Cerebellar cortex (tissue), 1 donor: ENCODE measurements at places on chromosomes 7 and 10.

GRCh38 chr7:40000734-40001315 lies 50.8 kb downstream of the CDK13 start:
- DNase-seq = no peak

- no peak for DNase-seq
Observed at GRCh38 chr7:91946549-91946948, 5.9 kb downstream of the AKAP9 start.

DNA sequence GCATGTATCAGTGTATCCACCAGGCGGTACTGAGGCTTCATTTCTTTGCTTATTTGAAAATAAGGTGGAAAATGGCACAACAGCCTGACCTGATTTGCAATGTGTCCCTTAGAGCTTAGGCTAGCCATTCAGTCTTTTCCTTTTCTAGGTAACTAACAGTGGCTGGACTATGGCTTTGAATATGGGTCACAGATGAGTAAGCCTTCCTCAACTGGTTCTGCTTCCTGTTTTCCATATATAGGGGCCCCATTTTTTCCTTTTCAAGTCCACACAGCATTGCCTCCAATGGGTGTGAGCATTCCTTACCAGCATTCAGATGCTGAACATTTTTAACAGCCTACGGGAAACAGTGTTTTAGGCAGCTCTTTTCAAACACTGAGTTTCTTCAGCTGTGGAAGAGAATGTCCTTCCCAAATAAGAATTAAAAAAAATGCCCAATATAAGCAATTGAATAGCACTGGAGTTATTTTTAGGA lies 3.9 kb upstream of the ITGB1 start:
- peak; percentile 60 for DNase-seq

GRCh38 chr10:80289451-80290287 lies at the start of gene MAT1A:
TSS of gene MAT1A (minus strand) at chr10:80289658. CDS start at chr10:80289423, 235 bp downstream.
- DNase-seq = no peak

GRCh38 chr7:77450613-77451012 lies 34.5 kb upstream of the GSAP start:
- no peak for DNase-seq

- DNase-seq = no peak
Observed at GRCh38 chr7:92988941-92989545, 128.7 kb downstream of the SAMD9 start.

GRCh38 chr10:80596391-80597257 lies 58.9 kb downstream of the SH2D4B start:
- DNase-seq = peak; percentile 26

DNA sequence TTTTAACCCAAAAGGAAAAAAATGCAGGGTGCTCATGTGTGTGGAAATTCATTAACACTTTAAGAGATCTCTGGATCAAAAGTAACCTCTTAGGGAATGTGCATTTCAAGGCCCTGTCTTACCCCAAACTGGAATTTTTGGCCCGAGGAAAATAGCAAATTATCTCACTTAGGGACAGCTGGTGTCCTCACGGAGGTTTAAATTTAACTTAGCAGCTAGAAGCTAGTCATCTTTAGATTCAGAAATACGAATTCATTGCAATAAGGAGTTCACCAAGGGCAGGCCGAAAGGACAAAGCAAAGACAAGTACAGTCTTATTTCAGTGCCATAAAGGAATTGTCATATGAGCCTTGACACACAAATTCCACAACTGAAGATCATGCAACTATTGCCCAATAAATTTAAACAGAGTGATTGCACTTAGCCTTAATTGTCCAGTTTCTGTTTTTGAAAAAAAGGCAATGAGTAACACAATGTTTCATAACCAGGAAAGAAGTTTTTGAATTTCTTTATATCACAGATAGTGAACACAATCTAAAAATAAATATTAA lies 22.4 kb upstream of the SEMA3C start:
- no peak for DNase-seq

DNA sequence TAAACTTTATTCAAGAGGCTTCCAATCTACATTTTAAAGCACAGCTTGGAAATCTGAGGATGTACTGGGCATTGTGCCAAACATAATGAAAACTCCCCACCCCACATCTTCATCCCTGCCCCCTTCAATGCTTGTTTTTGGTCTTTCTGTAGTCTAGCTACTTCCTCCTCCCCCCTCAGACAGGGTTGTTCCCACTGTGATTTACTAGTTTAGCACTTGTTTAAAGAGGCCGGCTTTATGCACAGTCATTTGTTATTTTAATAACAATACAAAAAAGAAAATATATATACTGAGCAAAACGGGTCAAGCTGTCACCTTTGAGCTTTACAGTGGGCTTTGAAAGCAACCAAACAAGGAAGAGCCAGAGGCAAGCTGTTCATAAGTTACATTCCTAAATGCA lies 132.6 kb downstream of the CHRM2 start:
- no peak for DNase-seq

DNA sequence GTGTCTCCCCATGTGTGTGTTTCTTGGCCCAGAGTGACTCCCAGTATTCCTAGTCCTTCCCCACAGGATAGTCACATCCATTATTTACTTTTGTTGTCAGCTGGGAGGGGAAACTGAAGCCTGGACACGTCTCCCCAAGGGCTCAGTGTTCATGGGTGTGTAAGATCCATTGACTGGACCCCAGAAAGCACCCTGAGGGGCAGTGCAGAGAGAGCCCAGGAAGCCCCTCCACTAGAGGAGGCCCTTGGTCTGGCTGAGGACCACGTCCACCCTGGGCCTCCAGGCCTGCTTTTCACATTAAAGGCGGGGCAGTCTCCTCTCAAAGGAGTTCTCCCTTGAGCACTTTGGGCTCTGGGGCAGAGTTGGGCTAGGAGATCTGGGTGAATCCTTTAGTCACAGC lies 21.3 kb downstream of the ZNF783 start:
- no peak for DNase-seq

- no peak for DNase-seq
Observed at GRCh38 chr10:91564508-91564907, 68.4 kb downstream of the PPP1R3C start.

DNA sequence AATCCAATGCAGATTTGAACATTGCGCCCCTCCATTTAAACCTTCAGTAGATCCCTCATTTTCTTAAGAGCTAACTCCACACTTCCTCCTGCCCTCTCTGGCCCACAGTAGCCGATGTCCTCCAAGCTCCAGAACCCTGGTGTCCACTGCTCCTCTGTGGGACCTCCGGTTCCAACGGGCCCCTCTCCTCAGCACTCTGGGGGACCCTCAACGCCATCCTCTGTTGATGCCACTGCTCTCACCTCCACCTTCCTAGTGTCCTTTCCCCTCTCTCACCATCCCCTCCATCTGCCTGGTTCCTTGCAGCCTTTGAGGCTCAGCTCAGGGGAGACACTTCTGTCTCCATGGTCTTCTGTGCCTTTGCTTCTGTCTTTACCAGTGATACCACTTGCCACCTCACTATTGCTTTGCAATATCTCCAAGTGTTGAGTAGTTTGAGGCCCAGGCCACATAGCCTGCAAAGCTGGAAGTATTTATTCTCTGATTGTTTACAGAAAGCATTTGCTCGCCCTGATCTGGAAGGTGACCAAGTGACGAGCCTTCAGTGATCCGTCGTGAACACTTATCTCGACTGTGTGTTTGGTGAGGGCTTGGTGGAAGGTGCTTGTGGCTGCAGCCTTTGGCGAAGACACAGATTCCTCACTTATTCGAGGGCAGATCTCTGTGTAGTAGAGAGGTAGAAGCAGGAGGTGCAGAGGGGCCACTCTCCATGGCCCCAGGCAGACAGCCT lies 104.8 kb upstream of the SHH start:
- no peak for DNase-seq
